ENCODE measurements at places on chromosomes 1 and 21.

- DNase-seq: no peak
Observed at GRCh38 chr1:7104339-7104738, 319.1 kb downstream of the CAMTA1 start.

- DNase-seq: no peak
Observed at GRCh38 chr1:150146849-150147542, 2.7 kb upstream of the PLEKHO1 start.

GRCh38 chr1:227887697-227888403 lies 59.9 kb downstream of the WNT9A start:
- no peak for DNase-seq

- no peak for DNase-seq
Observed at GRCh38 chr21:38351176-38351959, 94.6 kb downstream of the KCNJ15 start.

DNA sequence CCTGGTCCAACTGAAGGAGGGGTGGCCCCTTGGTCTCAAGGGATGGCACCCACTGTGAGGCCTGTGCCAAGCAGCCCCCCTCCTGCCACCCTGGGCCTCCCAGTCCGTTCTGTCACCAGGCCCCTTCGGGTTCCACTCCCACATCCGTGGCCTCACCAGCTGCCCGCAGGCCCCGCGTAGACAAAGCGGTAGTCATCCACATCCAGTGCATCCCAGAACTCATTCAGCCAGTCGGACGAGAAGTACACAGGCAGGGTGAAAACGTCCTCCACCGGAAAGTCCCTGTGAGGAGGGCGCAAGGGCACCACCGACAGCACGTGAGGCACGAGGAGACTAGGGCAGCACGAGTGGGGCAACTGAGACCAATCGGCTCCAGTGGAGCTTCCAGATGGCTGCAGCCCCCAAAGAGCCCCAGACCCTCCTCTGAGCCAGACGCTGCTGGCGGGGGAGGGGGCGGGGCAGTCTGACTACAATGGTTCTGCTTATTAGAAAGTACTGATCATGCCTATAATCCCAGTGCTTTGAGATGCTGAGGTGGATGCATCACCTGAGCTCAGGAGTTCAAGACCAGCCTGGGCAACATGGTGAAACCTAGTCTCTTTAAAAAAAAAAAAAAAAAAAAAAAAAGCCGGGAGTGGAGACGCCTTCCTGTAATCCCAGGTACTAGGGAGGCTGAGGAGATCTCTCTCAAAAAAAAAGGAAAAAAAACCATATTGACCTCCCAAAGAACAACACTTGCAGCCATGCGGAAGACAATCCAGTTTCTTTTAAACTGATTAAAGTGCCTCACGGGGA lies 1.2 kb downstream of the JMJD4 start:
- DNase-seq: no peak

- DNase-seq: no peak
Observed at GRCh38 chr21:18370301-18370700, 33.3 kb downstream of the TMPRSS15 start.

- DNase-seq: no peak
Observed at GRCh38 chr1:86394416-86394815, 1.7 kb downstream of the ODF2L start.

DNA sequence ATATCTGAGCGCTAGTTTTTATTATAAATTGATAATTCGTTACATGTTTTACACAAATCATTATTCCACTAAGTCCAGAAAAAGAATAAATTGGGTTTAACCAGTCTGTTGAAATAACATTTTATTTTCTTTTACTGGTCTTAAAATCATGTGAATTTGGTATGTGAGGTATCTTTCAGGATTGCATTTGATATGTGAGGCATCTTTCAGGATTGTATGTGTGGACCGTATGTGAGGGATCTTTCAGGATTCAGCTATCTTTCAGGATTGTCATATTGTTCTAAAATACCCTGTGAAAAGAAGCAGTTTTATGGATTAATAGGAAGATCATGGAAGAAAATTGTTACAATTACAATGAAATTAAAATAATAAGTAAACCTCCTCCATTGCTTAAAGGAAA lies 42.9 kb downstream of the USP25 start:
- DNase-seq: no peak

DNA sequence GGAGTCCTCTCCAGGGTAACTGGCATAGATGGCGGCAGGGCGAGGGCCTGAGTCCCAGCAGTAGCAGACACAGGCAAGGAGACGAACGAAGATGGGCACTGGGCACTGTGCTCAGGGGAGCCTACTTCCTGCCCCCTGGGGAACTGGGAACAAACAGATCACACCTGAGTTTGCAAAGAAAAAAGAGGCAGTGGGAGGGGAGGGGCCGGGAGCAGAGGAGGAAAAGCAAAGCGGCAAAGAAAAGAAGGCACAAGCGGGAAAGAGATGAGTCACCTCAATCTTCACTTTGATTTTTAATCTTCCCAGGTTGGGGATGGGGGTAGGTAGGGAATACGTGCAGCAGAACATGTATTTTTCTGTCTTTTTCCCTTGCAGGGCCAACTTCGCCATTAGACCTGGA lies 44.0 kb downstream of the ZSCAN20 start:
- no peak for DNase-seq

GRCh38 chr1:43288785-43289706 lies 3.7 kb upstream of the C1orf210 start:
- no peak for DNase-seq

DNA sequence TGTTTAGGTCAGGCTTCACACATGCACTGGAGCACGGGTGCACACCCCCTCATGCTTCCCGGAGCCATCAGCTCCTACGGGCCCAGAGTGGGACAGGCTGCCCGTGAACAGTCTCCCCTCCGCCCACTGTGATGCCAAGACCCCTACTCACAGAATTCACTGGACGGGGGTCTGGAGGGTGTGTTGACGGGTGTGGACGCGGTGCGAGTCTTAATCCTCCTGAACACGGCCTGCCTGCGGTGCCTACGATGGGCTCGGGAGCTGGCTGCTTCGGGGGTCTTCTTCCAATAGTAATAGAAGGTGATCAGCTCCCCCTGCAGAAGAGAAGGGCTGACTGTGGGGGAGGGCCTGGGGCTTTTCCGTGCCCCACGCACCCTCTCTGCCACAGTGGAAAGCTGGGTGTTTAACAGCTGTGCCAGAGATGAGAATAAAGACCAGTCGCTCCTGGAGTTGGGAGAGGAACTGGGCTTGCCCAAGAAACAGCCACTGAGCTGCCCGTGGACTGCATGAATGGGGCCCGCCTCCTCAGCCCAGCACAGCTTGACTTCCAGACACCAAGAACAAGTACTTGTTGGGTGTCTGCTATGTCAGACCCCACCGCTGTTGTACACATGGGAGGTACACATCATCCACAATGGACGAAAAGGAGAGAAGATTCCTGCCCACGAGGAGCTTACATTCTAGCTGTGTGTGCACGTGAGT lies 47.9 kb downstream of the SLC45A1 start:
- DNase-seq: no peak

DNA sequence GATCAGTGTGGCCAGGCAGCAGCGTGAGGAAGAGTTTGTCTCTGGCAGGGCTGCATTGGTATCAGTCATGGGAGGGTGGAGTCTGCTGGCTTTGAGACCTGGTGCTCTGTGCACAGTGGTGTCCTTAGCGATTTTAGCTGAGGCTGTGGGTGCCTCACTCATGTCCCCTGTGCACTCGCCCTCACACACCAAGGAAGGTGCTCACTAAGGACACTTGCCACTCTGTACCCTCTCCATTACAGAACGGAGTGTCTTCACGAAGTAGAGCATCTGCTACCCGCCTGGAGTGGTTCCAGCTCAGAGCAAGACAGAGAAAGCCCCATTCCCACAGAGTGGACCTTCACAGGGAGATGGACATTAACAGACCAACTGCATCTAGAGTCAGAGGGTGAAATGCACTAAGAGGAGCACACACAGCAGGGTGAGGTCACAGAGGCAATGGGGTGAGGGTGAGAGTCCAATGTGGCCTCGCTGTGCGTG lies 117.9 kb downstream of the MATN1 start:
- DNase-seq: no peak

GRCh38 chr1:8587784-8588183 lies 229.7 kb downstream of the RERE start:
- DNase-seq: no peak

- no peak for DNase-seq
Observed at GRCh38 chr21:41895643-41896493, 16.7 kb upstream of the PRDM15 start.

- no peak for DNase-seq
Observed at GRCh38 chr1:48817505-48818114, 40.9 kb upstream of the BEND5 start.

GRCh38 chr21:37665230-37666024 lies 250.8 kb downstream of the KCNJ6 start:
- DNase-seq: no peak

- no peak for DNase-seq
Observed at GRCh38 chr1:76158126-76158525, 83.6 kb downstream of the ST6GALNAC3 start.

DNA sequence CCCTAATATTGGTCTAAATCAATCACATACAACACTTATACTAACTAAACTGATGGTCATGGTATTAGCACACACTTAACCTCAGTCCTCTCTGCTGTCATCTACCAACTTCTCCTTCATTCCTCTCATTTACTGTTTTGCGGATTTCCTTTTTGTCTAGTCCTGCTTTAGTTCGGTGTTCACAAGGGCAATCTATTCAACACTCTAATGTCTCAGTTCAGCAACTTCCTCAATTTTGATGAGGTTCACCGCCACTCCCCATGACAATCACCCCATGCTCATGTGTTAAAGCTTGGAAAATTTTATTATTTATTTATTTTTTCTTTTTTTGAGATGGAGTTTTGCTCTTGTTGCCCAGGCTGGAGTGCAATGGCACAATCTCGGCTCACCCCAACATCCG lies 301.1 kb downstream of the PTPRC start:
- no peak for DNase-seq

DNA sequence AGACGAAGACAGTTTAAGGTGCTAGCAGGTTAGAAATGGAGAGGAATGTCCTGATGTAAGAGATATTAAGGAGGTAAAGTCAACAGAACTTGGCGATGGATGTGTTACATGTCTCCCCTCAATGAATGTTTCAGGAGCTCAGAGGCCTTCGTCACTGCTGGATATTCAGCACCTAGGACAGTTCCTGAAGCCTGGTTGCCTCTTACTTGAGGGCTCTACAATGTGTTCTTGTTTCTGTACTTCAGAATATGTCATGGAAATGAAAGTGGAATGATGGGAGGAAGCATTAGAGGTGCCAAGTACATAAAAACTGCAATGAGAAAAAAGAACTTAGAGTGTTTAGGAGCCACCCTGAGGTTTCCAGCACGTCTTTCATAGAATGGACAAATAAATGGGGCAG lies 17.7 kb downstream of the TNR start:
- DNase-seq: no peak

DNA sequence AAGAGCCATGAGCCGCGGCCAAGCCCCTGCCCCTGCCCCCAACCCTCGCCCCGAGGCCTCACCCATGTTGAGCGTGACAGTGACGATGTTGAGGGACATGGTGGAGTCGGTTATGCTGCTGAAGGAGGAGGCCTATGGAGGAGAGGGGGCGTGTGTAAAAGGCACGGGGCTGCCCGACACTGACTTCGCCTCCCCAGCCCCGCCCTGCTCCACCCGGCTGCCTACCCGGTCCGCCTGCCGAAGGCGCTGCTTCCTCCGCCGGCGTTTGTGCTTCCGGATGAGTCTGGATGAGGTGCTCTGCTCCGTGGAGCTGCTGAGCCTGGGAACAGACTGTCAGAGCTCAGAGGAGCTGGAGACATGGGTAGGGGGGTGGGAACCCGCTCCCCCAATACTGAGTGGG lies 9.0 kb downstream of the DVL1 start:
- no peak for DNase-seq

GRCh38 chr1:43970911-43971310 lies 1.1 kb downstream of the DPH2 start:
- no peak for DNase-seq

DNA sequence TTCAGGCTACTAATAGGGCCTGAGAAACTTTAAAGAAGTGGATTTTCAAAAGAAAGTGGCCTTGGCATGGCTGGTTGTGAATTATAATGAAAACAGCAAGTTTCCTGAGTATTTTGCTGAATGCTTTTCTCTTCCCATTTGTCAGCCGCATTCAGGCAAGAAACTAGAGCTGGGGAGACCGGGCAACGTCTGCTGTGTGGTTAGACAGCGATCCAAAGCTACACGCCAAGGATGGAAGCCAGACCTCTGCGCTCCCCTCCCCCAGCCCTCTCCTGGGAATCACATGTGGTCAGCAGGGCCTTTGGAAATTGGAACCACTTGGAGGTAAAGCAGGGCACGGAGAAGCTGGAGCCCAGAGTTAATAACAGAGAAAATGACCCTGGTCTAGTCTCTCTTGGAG lies 114.1 kb upstream of the CD34 start:
- DNase-seq: no peak

GRCh38 chr21:46301759-46302158 lies 15.6 kb downstream of the YBEY start:
- no peak for DNase-seq

GRCh38 chr1:152904688-152905440 lies 3.5 kb upstream of the IVL start:
- DNase-seq: no peak

- DNase-seq: peak; percentile 15
Observed at GRCh38 chr1:219710529-219711194, 97.8 kb upstream of the ZC3H11B start.

DNA sequence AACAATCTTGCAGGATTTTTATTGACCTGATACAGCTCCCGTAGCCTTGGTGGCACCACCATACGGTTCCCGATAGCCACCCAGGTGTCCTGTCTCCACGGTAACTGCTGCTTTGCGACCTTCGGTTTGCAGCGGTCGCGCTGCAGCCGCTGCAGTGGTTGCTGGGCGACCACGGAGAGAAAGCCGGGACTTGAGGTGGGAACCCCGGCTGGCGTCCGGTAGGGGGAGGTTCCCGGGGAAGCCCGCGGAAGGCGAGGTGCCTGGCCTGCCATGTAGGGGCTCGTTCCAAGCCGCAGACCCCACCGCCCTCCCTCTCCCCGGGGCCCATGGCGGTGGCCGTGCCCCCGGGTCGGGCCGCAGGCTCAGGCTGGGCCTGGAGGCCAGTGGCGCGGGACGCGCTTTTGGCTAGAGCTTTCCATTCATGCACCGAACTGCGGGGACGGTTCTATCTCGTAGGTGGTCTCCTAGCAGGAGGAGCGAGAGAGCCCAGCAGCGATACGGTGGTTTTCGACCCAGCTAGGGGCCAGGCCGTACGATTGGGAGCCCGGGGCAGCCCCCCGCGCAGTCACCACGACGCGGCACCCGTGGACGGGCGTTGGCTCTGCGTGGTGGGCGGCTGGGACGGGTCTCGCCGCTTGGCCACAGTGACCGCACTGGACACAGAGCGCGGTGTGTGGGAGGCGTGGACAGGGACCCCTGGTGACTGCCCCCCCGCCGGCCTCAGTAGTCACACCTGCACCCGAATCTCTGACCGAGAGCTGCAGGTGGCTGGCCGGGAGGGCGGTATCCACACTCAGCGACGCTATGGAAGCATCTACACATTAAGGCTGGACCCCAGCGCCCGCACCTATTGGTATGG lies at the start of gene KLHDC9:
Gene KLHDC9, plus strand, starts transcription at position 152 of the 859 bp plus-strand sequence. Its CDS starts 175 bp downstream, at position 327.
- DNase-seq: peak; percentile 55
